ENCODE measurements at places on chromosomes 13 and 19.

GRCh38 chr13:50205581-50205980, 190.3 kb downstream of the KCNRG start:
- no peak for DNase-seq

DNA sequence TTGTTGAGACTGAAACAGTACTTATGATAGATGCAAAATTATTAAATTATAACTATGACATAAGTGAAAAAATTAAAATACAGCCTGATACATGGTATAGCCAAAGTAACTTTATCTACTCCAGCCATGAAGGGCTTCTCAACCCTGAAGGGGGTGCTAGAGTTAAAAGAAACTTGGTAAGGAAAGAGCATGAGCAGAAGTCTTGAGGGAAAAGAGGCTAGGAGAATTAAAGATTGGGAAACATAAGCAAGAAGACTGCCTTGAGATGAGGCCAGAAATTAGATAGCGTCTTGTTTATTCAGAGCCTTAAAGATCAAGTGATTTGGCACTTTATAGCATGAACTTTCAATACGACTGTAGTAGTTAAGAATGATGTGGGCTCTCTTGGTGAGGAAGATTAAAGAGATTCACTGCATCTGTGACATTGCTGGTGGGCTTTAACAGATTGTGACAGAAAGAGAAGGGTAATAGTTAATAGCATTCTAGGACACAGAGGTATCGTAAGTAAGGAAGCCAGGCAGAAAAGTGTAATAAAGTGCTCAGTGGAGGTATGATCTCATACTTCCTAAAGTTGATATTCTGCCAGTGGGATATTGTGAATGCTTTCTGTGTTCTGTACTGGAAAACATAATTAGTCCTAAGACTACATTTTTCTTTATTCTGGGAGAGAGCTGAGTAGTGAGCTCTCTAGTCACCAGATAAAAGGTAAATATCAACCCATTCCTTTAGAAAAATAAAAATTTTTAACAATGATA, 385.4 kb upstream of the PRR20A start:
- no peak for DNase-seq

DNA sequence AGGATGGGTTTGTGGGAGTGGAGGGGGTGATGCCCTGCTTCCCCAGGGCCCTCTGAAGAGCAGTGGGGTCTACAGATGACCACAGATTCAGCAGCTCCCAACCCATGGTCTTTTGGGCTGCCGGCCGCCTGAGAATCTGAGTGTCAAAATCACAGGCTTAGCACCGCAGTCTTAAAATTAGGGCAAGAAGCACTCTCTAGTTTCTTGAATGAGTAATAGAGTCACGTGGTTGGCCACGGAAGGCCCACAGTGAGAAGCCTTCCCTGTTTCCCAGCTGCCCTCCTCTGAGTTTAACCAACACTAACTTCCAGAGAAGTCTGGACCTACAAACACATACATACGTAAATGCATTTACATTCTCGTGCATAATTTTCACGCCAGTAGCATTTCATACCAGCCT, 5.2 kb downstream of the PRMT1 start:
- no peak for DNase-seq

- no peak for DNase-seq
Observed at GRCh38 chr13:79725841-79726240, 244.9 kb downstream of the NDFIP2 start.

DNA sequence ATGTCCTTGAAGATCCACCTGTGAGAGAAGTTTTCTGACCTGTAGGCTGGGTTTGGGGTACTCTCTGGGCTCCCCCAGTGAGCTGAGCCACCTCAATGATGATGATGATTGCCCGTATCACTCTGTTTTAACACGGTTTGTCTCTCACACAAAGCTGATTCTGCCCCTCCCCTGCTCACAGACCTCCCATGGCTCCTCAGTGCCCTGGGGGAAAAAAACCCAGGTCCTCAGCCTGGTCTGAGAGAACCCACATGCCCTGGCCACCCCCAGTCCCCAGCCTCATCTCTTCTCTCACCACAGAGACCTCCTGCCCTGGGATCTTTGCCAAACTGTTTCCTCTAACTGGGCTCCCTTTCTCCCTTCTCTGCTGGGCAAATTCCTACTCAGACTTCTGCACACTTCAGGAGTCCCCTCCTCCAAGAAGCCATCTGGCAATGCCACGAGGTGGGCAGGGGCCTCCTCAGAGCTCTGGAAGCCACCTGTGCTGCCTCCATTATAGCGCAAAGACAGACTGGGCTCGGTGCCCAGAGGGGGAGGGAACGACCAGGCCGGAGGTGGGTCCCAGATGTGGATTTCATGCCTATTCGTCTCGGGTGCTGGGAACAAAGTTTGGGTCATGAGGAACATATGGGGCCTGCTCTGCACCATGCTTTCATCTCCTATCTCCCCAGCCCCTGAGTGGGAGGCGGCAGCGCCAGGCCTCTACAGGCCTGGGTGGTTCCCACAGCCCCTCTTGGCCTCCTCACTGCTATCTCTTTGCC, 8.5 kb upstream of the CA11 start:
- DNase-seq, result no peak

GRCh38 chr13:39259371-39260140, 221.3 kb downstream of the NHLRC3 start:
- no peak for DNase-seq

GRCh38 chr19:10835089-10835753, 791 bp downstream of the TMED1 start:
- peak; percentile 40 for DNase-seq

DNA sequence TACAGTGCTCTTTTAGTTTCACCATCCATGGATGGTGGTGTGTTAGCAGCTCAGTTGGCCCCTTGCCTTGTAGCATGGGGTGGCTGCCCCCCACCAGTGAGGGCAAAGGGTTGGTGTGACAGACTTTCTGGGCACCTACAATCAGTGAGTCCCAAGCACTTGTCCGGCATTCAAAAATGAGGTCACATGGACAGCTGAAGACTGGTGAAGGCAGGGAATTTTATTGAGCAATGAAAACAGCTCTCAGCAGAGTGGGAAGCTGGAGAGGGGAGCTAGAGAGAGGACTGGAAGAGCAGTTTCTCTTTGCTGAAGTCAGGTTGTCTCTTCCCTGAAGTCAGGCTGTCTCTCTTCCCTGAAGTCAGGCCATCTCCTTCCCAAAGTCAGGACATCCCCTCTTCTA, 1053.2 kb downstream of the SLITRK1 start:
- DNase-seq, result no peak

DNA sequence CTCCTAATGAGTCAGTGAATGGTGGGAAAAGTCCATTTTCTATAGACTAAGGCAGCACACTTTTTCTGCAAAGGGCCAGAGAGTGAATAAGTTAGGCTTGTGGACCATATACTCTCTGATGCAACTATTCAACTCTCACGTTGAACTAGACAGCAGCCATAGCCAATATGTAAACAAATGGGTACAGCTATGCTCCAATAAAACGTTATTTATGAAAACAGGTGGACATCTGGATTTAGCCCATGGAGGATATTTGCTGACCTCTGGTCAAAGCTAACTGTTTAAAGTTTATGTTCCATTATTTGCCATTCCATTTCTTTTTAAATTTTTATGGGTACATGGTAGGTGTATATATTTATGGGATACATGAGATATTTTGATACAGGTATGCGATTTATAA, 4.7 kb upstream of the CCDC169 start:
- DNase-seq, result no peak

DNA sequence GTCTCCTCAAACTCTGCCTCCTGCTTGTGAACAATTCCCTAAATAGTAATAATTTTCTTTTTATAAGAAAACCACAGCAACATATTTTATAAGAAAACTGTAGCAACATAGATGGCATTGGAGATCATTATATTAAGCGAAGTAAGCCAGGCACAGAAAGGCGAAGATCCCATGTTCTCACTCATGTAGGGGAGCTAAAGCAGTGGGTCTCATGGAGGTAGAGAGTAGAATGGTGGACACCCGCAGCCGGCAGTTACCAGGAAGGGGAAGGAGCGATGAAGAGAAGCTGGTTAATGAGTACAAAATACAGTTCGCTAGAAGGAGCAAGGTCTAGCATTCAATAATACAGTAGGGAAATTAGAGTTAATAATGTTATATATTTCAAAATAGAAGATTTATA, 42.9 kb downstream of the CRYL1 start:
- DNase-seq, result no peak

GRCh38 chr13:50794226-50794625, 49.3 kb downstream of the DLEU7 start:
- DNase-seq, result no peak

DNA sequence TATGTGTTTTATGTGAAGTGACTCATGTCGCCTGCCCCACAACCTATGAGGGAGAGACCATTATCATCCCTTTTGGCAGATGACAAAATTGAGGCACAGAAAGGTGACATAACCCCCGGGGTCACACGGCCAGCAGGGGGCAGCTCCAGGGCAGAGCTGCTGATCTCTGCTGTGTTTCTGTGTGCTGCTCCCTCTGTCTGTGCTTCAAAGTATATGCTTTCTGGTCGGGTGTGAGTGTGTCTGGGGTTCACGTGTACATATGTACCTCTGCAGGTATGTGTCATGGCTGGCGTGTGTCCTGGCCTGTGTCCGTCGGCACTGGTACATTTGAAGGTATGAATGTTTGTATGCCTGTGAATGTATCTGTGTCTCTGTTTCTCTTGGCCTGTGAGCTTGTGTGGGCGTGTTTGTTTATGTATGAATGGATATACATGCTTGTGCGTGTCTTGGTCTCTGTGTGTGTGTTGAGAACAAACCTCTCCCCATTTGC, 7.1 kb downstream of the LIPE start:
- DNase-seq, result no peak

DNA sequence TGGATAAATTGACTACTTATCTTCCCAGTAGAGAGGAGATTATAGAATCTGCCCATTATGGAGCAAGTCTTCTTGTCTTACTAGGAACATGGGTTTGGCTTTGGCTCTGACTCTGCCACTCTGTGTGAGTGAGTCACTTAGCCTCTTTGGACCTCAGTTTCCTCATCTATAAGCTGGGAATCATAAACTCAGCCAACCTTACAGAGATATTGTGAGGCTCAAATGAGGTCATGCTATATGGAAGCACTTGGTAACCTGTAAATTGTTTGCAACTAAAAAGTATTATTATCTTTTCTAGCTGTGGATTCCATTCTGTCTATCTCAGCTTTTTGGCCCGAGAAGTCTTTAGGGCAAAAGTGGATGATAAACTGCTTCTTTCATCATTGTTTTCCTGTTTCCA, 186.8 kb upstream of the TSC22D1 start:
- no peak for DNase-seq

DNA sequence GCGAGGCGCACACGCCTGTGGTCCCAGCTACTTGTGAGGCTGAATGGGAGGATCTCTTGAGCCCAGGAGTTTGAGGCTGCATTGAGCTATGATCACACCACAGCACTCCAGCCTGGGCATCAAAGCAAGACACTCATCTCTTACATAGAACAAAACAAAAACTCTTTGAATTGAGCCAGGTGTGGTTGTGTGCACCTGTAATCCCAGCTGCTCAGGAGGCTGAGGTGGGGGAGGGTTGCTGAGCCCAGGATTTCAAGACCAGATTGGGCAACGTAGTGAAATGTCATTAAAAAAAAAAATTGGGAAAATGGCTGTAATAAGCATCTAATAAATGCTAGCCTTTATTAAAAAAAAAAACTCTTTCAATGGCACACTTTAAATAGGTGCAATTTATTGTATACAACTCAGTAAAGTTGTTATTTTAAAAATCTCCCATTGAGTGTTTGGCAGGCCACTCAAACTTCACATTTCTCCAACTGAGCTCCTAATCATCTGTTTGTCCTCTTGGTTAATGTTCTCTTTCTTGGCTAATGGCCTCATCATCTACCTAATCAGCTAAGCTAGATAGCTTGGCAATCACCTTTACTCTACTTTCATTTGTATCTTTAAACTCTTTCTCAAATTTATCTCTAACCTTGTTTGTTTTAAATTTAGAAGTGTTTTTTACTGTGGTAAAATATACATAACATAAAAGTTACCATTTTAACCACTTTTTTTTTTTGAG, 28.1 kb upstream of the HMGB1 start:
- no peak for DNase-seq

DNA sequence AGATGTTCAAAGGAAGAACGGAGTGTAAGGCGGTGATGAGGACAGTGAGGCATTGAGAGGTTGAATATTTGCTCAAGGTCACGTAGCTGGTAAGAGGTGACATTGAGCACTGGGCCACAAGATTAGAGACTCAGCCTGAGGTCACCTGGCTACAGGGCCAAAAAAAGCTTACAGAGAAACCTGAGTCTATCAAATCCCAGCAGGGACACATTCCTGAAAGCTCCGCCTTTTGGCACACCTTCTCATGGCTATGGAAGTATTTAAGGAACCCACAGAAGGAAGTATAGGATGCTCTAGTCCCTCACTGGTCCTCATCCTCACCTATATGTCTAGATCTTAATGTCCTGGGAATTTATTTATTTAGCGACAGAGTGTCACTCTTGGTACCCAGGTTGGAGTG, 17.4 kb downstream of the ZNF586 start:
- DNase-seq, result no peak

DNA sequence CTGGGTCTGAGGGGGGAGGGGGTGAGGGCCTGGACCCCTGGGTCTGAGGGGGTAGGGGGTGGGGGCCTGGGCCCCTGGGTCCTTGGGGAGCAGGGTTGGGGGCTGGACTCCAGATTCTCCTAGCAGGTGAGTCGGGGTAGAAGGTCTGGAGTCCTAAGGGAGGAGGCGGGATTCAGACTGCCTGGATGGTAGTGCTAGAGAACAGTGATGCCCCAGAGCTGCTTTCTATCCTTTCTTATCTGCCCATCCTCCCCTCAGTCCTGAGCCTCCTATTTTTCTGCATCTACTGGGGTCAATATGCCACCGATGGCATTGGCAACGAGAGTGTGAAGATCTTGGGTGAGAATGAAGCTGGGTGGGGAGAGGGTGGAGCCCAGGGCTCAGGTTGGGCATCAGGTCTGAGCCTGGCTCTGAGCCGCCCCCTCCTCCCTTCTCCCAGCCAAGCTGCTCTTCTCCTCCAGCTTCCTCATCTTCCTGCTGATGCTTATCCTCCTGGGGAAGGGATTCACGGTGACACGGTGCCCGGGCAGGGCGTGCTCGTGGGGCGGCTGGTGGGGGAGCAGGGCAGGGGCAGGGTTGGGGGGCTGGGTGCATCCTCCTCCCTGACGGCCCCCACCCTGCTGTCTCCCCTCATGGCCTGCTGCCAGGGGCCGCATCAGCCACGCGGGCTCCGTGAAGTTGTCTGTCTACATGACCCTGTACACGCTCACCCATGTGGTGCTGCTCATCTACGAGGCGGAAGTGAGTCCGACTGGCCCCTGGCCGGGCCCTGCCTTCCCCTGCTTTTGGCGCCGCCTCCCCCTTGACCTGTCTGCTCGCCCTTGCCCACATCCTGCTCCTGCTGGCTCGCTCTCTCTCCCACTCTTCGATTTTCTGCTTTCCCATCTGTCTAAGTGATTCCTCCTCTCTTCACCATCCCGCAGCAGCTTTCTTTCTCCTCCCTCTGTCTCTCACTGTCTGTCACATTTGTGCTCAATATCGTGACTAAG, 3.4 kb downstream of the TMEM145 start:
- no peak for DNase-seq

DNA sequence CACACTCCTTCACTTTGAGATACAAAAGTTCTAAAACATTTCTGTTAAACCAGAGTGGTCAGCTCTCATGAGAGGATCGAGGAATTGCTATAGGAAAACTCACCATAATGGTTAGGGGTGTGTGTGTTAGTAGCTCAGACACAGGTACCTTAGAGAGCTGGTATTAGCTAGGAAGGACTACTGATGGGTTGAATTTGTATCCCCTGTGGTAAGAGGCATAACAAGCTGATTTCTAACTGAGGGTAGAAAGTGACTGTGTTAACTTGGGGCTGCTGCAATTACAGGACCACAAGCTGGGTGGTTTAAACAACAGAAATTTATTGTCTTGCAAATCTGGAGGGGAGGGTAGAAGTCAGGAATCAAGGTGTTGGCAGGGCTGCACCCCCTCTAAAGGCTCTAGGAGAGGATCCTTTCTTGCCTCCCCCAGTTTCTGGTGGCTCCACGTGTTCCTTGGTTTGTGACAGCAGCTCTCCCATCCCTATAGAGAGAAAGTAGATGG, 17.4 kb downstream of the LEUTX start:
- no peak for DNase-seq
